Sigmoid colon (tissue), 7 donors: ENCODE measurements at places on chromosomes 6 and 20. TPM values are rescaled to one million over a fixed set of nuclear protein-coding genes. Genes with fewer than 3 reads are reported as not detected.

- H3K27ac ChIP-seq, result no peak overlapping the region
- no peaks in the 10 kb centered on the region for H3K27me3 ChIP-seq
- no peak overlapping the region for H3K4me3 ChIP-seq
- peaks cover 9% of the 10 kb centered on the region for H3K36me3 ChIP-seq
Observed at GRCh38 chr6:491233-491632, 99.7 kb downstream of the IRF4 start.

DNA sequence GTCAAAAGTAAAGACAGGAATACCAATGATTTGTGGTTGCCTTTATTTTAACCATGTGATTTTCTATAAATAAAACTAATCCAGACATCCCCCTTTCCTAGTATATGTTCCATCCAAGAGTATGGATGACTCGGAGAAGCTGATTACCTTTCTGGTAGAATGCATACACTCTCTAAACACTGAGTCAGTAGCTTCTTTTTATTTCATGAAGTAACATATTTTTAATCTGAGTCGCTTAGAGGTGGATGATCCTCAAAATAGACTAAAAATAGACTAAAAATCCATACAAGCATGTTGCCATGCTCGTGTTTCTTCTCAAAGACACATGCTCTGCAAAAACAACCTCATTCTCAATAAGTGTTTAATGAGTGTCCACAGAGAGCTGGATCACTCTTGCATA is 263.7 kb downstream of the COL12A1 start:
- no peaks in the 10 kb centered on the region for H3K27me3 ChIP-seq
- DNase-seq, result no peak
- no peaks in the 10 kb centered on the region for H3K36me3 ChIP-seq

DNA sequence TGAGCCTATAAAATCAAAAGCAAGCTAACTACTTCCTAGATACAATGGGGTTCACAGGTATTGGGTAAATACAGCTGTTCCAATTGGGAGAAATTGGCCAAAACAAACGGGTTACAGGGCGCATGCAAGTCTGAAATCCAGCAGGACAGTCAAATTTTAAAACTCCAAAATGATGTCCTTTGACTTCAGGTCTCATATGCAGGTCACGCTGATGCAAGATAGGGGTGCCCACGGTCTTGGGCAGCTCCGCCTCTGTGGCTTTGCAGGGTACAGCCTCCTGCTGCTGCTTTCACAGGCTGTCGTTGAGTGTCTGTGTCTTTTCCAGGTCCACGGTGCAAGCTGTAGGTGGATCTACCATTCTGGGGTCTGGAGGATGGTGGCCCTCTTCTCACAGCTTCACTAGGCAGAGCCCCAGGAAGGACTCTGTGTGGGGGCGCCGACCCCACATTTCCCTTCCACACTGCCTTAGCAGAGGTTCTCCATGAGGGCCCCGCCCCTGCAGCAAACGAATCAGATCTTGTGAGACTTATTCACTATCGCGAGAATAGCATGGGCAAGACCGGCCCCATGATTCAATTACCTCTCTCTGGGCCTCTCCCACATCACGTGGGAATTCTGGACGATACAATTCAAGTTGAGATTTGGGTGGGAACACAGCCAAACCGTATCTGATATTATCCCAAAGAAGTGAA is 11.9 kb upstream of the SMIM29 start:
- no peaks in the 10 kb centered on the region for H3K36me3 ChIP-seq
- no peak for DNase-seq
- H3K4me1 ChIP-seq, result no peaks in the 10 kb centered on the region

DNA sequence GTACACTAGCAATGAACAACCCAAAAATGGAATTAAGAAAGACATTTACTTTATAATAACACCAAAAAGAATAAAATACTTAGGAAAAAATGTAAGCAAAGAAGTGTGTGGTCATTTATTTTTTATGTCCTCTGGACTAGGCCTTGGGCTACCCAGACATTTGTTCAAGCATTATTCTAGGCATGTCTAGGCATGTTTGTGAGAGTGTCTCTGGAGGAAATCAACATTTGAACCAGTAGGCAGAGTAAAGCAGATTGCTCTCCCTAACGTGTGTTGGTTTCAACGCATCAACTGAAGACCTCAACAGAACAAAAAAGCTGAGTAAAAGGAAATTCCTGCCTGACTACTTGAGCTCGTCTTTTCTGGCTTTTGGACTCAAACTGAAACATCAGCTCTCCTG is 84.5 kb downstream of the ANKEF1 start:
- H3K36me3 ChIP-seq, result no peaks in the 10 kb centered on the region
- H3K27ac ChIP-seq, result no peak overlapping the region
- no peaks in the 10 kb centered on the region for H3K4me1 ChIP-seq
- H3K27me3 ChIP-seq, result no peaks in the 10 kb centered on the region

DNA sequence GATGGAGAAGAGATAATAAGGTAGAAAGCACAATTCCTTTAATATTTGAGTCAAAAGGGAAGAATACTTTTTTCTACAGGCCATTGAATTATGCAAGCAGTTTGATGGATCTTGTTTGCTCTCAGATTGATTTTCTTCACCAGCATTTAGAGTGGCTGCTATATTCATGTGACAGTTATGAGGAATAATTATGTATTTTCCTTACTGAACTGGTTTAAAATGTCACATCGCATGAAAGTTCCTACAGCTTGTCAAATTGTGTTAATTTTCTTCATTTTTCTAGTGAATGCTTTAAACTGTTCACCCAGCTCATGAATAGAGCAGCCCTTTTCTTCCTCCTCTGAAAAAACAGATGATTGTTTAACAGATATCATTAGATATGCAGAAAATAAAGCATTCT is 37.4 kb upstream of the TPD52L1 start:
- H3K27ac ChIP-seq, result no peak overlapping the region
- no peaks in the 10 kb centered on the region for H3K27me3 ChIP-seq
- H3K4me1 ChIP-seq, result no peaks in the 10 kb centered on the region
- DNase-seq, result no peak
- H3K36me3 ChIP-seq, result no peaks in the 10 kb centered on the region

The SLC17A2 gene
- not detected for total RNA-seq

The EDN1 gene
- 6.4 TPM for total RNA-seq

The WFDC5 gene
- total RNA-seq, result not detected

The SLC13A3 gene
- 1.1 TPM for total RNA-seq

The MBOAT1 gene
- 15.6 TPM for total RNA-seq

The DUSP15 gene
- total RNA-seq, result 2.0 TPM

The PRKN gene
- total RNA-seq, result 14.6 TPM

The TREML1 gene
- 3.3 TPM for total RNA-seq

The ELOVL2 gene
- 0.41 TPM for total RNA-seq

The CCDC170 gene
- 0.33 TPM for total RNA-seq
